SK-N-DZ (cell line): ENCODE measurements at places on chromosomes 16 and 17.

GRCh38 chr16:51621610-51622009 lies 470.5 kb upstream of the SALL1 start:
- no peak for DNase-seq

DNA sequence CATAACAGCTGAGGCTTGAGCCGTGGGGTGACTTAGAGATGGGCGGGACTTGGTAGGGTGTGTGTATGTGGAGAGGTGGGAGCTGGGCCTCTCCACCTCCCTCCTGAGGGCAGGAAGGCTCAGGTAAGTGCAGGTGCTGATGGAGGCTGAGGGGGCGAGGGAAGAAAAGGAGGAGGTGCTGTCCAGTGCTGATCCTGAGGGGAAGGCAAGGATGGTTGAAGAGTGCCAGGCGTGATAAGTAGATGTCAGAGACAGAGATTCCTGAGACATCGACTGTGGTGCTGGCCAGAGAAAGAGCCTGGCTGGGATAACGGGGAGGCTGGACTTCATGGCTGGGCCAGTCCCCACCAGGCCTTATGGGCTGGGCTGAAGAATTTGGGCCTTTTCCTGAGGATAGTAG lies 159.1 kb downstream of the SDK2 start:
- DNase-seq = no peak

DNA sequence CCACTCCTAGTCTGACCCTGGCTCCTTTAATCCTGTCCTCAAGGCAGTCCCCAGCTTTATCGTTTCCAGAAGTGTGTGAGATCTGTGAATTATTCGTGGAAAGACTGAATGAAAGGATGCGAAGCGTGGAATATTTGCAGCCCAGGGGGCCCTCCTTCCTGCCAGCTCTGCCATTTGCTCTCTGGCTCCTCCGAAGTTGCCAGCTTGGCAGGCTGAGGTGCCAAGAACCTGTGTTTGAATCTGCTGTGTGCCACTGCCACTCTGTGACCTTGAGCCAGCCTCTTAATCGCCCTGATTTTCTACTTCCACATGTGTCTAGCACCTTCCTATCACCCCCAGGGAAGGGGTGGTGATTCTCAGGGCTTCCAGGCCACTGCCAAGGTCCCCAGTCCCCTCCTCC lies 10.8 kb downstream of the TBKBP1 start:
- DNase-seq = no peak

- no peak for DNase-seq
These were observed 606.2 kb downstream of the WWOX start for GRCh38 chr16:78705694-78706093.

DNA sequence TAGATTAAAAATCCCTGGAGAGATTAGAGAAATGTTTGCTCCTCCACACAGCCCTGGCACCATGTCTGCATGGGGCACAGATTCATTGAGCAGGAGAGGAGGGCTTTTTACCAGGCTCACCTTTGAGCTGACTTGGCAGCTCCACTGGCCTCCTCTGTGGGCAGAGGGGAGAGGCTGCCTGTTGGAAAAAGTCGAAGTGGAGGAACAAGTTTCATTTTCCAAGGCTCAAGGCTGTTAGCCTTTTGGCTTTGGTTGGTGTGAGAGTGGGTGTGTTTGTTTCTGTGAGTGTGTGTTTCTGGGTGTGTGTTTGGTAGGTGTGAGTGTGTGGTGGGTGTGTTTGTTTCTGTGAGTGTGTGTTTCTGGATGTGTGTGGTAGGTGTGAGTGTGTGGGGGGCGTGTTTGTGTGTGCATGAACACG lies 5.6 kb downstream of the TMEM238L start:
- DNase-seq = no peak

DNA sequence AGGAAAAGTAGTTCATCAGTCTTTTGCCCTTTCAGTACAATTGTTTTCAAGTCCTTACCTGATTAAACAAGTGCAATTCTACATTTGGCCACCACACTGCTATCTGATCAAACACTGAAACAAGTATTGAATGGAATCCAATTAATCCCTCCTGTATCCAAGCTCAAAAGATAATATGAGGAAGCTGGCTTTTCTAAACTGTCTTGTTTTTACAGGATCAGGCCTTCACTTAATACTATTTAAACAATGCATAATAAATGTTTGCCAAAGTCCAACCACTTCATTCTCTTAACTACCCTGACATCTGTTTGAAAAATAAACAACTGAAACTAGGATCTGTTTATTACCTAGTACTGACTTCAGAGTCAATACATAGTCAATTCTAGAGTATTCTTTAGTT lies 131.6 kb downstream of the MRTFB start:
- peak; percentile 17 for DNase-seq

DNA sequence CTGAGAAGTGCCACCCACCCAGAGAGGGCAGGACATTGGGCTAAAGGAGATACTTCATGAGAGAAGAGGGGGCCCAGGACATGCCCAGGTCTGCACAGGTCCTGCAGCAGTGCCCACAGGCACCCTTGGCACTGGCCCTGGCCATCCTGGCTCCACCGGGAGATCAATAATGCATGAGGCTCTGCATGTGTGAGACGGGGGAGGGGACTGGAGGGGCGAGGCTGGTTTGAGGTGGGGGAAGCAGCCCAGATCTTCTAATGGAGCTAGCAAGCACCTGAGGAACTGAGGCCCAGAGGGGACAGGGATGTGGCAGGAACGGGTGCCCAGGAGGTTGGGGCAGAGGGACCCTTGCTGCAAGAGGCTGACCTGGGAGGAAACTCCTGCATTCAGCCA lies 567 bp downstream of the OSBPL7 start:
- DNase-seq = no peak

DNA sequence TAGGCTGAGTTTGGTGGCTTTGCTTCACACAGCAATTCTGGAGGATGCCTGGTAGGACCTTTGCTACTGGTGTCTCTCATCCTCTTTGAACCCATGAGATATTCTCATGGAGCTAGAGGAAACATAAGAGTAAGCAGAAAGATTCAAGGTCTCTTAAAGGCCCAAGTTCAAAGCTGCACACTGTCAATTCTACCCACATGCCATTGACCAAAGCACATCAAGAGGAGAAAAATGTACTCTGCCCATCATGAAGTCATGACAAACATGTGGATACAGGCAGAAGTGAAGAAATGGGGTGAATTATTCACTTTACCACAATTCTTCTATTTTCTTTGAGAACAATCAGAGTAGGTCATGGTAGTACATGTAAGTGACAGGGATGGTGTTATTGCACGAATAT lies 13.1 kb downstream of the SKA2 start:
- DNase-seq = no peak

GRCh38 chr16:55082591-55082976 lies 151.9 kb downstream of the IRX5 start:
- DNase-seq = no peak

DNA sequence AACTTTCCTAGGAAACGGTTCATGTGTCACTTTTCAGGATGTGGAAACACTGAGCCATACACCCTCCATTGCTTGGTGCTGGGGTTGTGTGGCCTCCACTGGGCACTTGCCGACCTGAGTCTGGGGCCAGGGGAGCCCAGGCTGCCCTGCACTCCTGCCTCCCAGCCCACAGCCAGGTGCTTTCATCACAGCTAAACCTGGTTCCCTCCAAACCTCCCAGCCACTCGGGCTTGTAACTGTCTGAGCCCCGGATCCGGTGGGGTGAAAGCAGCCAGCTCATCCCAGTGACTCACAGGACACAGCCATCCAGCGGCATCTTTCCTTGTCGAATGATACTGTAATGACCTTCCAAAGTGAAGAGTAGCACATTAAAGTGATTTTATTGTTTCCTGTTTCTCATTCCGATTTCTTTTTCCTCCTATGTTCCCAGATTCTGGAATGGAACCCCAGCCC lies 19.8 kb downstream of the CARHSP1 start:
- no peak for DNase-seq

DNA sequence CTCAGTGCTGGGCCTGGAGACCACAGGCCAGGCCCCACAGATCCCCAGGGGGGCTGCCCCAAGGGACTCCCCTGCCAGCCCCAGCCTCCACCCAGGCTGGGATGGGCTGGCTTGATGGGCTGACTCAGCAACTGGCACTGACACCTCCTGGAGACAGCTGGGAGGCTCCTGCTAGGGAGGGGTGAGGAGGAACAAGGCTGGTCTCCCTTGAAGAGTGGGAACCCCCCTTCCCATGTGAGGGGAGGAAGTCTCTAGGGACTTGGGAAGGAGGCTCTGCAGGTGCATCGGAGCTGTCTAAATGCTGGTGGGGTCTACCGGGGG lies 10.4 kb downstream of the NHERF1 start:
- no peak for DNase-seq

GRCh38 chr17:17028059-17028877 lies 14.0 kb upstream of the MPRIP start:
- DNase-seq = no peak

GRCh38 chr17:72938482-72938881 lies 154.0 kb downstream of the SLC39A11 start:
- no peak for DNase-seq

DNA sequence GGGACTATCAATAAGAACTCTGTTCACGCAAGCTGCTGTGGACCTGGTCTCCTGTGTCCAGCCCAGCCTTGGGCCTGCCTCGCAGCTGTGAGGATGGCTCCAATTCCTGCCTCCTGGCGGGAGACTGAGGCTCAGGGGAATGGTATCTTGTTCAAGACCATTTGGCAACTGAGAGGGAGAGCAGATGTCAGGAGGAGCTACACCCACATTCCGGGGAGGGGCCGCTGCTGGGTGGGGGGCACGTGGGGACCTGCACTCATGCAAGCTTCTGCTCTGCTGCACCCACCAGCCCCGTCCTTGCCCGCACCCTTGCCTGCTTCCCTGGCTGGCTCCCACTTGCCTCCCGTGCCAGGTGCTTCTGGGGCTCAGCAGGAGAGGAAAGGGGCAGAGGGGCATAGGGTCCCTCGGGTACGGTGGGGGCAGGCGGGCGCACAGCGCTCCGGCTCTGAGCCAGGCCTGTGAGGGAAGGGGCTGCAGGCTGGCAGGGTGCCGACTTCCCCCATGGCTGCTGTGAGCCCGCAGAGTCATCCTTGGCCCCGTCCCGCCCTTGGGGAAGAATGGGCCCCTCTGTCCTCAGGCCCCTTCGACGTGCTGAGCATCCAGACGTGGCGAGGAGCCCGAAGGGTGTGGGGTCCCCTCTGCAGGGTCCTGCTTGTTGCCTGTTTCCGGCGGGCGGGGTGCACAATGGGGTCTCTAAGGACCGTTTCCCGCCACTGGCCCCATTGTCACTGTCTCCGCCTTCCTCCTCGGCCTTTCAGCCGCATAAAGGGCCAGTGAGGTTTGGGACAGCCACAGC lies 2.7 kb downstream of the METRN start:
- DNase-seq = no peak
